Astrocyte of the spinal cord (primary cell): ENCODE measurements at places on chromosomes 12 and 14.

DNA sequence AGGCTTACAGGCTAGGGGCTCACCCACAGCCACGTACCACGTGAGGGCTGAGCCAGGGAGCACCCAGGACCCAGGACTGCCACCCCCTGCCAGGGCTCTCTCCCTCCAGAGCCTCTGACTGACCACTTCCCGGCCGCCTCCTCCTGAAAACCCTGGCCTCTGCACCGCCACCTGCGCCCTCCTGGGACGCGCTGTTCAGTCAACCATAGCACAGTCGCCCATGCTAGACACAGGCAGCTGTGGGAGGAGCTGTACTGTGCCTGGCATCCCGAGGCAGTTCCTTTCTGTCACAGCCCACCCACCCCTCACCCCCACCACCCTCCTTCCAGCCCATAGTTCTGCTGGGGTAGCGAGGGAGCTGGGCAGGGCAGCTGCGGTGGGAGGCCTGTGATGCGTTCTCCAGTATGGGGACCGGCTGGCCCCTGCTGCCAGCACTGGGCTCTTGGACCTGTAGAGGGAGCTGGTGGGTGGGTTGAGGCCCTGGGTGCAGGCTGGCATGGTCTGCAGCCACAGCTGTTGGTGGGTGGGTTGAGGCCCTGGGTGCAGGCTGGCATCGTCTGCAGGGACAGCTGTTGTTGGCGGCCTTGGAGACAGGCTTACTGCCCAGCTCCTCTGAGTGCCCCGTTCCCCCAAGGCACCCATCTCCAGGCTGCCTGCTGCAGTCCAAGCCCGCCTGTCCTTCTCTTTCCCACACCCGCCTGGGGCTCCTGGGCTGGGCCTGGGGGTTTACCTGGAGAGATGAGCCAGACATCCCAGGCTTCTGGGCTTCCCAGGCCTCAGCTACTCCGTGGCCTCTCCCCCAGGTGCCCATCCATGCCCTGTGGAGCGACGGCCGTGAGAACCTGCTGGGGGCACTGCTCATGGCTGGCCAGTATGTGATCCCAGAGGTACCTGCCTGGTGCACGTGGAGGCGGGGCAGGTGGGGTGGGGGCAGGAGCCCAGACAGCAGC, 11.5 kb downstream of the ASPG start:
- no peak for DNase-seq

GRCh38 chr14:77657280-77657679, 40.8 kb upstream of the SPTLC2 start:
- DNase-seq = no peak

- DNase-seq = peak; percentile 41
These were observed 264.7 kb downstream of the RAD51B start for GRCh38 chr14:68084256-68084655.

DNA sequence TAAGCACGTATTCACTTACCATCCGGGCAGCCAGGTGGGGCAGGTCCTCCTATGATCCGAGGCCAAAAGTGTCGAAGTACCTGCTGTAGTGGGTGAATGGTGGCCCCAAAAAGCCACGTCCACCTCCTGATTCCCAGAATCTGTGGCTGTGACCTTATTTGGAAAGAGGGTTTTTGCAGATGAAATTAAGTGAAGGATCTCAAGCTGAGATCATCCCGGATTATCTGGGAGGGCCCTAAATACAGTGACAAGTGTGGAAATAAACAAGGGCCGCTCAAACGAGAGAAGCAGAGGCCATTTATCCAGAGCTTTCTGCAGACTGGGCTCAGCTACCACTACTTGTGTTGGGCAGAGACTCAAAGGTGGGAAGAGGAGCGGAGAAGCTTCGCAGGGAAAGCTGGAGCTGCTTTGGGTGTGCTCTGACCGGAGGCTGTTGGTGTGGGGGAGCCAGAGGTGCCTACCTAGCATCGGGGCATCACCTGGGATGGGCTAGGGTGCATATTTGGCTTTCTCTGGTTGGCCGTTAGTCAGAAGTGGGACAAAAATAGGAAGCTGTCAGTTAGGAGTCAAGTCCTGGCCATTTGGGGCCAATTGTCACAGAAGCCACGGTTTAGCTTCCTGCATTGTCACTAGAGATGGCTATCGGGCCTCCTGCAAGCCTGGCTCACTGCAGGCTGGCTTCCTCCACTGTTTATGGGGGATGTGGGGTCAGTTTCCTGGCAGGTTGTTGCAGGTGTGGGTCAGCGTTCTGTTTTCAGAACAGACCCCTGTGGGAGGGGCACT, 27.8 kb upstream of the DLK1 start:
- DNase-seq = no peak

DNA sequence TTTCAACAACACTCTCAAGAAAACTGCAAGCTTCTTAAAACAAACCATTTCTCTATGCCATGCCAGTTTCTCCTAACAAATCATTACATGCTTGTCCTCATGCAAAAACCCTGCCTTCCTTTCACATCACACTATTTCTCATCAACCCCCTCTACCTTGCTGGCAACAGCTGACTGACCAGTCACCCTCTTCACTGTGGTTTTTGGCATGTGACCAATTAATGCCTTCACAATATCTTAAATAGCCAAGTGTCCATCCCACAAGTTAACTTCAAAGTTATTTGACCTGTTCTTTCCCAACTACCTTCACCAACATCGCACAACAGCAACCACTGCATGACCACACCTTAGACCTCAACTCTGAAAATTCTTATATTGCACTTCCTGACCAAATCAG, 159.6 kb downstream of the CEP128 start:
- peak; percentile 20 for DNase-seq

GRCh38 chr14:60647081-60647836, 2.0 kb downstream of the SIX1 start:
- DNase-seq = peak; percentile 61

DNA sequence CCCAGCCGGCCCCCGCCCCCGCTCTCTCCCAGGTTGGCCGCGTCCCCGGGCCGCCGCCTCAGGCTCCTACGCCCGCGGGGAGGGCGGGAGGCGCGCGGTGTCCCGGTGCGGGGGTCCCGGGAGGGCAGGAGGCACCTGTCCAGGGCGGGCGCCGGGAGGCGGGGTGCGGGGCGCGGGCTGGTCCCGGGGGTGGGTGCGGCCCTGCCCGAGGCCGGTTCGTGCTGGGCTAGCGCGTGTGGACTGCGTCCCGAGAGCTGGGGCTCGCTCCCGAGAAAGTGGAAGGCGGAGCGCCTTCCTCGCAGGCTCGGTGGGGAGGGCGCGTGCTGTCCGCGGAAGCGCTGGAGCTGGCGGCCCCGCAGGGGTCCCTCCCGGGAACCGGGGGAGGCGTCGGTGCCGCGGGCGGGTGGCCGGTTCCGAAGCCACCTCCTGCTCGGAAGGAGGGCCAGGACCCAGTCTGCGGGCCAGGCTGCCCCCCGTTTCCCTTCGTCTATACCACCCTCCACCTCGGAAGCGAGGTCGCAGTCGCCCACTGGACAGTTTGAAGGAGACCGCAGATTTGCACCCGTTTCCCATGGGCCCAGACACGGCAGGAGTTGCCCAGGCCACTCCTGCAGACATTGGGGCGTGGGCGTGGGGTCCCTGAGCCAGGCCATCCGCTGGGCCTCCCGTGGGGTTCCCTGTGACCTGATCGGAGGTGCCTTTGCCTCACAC, 636 bp downstream of the ZFYVE21 start:
- no peak for DNase-seq

GRCh38 chr12:47277972-47278448, 198.3 kb upstream of the AMIGO2 start:
- DNase-seq = peak; percentile 91

DNA sequence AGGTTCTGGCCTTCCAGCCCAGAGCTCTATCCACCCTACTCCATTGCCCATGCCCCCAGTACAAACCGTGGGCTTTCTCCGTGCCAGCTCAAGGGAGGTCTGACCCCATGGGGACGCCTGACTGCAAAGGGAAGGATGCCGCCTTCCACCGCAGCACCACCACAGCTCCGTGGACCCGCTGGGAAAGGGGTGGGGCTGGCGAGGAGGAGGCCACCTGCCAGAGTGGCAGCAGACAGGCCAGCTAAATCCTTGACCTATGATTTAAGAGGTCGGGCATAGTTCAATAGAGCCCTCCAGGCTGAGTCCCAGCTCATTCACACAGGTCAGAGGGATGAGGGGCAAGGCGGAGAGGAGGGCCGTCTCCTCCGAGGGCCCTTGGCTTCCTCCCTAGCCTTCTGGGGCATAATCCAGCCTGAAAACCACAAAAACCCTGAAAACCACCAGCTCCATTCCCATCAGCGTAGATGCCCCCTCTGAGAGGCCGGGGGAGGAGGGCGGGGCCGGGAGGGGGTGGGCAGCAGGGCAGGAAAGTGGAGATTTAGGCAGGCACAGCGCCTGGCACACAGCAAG, 14.9 kb upstream of the FIGNL2 start:
- DNase-seq = no peak

DNA sequence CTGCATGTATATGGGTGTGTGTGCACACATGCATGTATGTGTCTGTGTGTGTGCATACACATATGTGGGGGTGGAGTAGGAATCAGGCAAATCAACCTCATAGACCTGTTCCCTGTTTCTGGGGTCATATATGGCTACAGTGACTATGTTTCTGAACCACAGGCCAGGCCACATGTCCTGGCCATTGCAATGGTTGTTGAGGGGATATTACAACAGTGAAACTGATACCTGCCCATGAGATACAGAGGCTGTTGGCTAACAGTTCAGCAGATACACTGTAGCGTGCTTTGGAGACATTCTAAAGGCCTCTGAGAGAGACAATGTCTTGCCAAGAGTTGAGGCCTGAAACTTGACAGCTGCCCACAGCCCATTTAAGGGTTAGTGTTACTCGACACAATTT, 47.3 kb upstream of the FOS start:
- no peak for DNase-seq

DNA sequence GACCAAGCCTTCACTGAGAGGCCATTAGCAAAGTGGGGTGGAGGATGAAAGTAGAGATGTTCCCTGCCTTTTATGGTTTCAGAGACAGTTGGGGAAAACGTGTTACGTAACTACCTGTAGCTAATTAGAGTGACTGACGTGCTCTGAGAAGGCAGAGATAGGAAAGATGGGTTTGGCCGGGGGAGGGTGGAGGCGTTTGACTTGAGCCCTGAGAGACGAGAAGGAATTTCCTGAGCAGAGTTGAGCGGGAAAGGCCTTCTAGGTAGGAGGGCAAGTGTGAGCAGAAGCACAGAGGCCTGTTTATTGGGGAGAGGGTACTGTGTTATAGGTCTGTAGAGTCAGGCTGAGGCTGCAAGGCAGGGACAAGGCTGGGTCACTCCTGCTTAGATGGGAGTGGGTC, 8.6 kb downstream of the TUNAR start:
- no peak for DNase-seq

DNA sequence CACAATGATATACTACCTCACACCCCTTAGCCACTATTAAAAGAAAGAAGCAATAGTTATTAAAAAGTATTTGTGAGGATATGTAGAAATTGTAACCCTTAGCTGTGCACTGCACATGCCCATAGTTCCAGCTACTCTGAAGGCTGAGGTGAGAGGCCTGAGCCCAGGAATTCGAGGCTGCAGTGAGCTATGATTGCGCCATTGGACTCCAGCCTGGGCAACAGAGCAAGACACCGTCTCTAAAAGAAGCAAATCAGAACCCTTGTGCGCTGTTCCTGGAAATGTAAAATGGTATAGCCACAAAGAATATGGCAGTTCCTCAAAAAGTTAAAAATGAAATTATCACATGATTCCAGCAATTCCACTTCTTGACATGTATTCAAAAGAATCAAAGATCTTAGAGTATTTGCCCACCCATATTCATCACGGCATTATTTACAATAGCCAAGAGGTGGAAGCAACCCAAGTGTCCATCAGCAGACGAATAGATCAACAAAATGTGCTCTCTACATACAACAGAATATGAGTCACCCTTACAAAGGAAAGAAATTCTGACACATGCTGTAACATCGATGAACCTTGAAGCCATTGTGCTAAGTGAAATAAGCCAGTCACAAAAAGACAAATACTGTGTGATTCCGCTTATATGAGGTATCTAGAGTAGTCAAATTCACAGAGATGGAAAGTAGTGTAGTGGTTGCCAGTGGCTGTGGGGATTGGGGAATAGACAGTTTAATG, 23.7 kb upstream of the YLPM1 start:
- DNase-seq = no peak

DNA sequence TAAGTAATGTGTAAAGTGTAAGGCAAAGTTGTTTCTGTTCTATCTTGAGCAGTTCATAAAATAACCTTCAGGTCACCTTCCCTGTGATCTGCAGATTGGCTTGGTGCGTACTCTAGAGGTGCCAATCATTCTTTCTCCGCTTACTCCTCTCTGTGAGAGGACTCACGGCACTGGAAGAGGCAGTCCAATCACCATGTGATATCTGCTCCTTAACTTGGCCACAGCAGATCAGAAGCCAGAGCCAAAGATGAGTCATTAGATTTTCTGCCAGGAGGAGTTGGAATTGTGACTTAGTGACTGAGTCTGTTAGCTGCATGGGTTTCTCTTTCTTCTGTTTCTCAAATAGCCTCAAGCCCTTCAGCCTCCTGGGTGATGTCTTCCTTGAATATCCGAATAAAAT, 165.5 kb downstream of the SLC41A2 start:
- peak; percentile 93 for DNase-seq

DNA sequence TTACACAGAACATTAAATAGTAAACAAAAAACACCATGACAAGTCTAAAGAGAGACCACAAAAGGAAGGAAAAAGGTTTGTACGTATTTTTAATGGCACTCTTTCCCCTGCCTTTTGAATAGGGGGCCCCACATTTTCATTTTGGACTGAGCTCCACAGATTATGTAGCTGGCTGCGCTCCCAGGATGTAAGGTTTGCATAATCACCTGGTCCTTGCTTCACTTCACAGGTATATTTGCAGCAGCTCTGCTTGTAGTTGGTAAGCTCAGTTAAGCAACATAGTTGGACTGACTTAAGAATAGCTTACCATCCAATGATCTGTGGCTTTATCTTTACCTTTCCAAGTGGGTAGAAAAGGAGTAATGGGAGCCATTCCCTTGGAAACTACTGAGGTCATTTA, 454.7 kb downstream of the APAF1 start:
- DNase-seq = no peak

DNA sequence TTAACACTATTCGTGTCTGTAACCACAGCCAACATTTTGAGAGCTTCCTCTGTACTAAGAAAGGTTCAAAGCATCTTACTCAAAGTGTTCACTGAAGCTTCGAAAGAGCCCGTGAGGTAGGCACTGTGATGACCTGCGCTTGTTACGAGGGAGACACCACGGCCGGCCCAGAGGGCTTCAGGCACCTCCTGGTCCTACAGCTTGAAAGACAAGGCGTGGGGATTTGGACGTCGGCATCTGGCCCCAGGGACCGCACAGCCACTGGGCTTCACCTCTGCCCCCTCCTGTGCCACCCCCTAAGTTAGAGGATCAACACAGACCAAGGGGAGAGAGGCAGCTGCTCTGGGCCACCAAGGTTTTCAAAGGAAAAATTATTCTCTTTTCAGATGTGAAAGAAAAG, 75.6 kb downstream of the RIMBP2 start:
- DNase-seq = no peak

DNA sequence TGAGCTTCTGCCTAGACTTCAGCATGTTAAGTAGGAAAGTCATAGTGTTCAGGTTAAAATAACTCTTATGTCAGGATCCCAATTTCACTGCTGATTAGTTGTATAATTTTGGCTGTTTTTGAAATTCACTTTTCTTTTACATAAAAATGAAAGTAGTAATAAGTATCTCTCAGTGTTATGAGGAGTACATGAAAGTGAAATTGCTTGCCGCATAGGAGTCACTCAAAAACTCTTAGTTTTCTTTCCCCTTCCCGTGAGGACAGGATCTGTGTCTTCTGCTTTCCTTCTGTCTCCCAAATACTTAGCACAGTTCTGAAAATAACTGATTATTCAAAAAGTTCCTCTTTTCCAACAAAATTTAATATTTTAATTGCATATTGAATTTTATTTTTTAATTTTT, 100.5 kb downstream of the SLC38A4 start:
- DNase-seq = no peak

GRCh38 chr14:81855007-81855406, 321.4 kb upstream of the SEL1L start:
- no peak for DNase-seq
